IMR-90 (cell line): ENCODE measurements at places on chromosomes 12 and 14. TPM values are rescaled to one million over a fixed set of nuclear protein-coding genes. Genes with fewer than 3 reads are reported as not detected.

Gene SDSL
- 5.6 and 6.3 TPM in 2 replicates for total RNA-seq

Gene ADAM20
- total RNA-seq: 0.18 and 0.28 TPM in 2 replicates

Gene TNFAIP2
- total RNA-seq: 5.0 and 6.3 TPM in 2 replicates

Gene SPIC
- total RNA-seq: not detected in 2 replicates

Gene GLS2
- under 0.01 and 0.36 TPM in 2 replicates for total RNA-seq

Gene SEC23A
- 417 and 609 TPM in 2 replicates for total RNA-seq

Gene CCDC175
- not detected in 2 replicates for total RNA-seq

Gene CNTN1
- total RNA-seq: 0.18 and 0.28 TPM in 2 replicates

Gene PROX2
- not detected in 2 replicates for total RNA-seq

Gene MIP
- total RNA-seq: not detected in 2 replicates

Gene ANKRD33
- total RNA-seq: under 0.01 TPM in 1 of 2 replicates, not detected in the other

Gene WASHC4
- total RNA-seq: 47.0 and 85.5 TPM in 2 replicates

Gene ACVRL1
- total RNA-seq: 5.8 and 7.5 TPM in 2 replicates

Gene ESPL1
- total RNA-seq: 5.6 and 6.5 TPM in 2 replicates

Gene SOAT2
- under 0.01 and 0.18 TPM in 2 replicates for total RNA-seq

Gene SIVA1
- total RNA-seq: 132 and 166 TPM in 2 replicates

Gene RNASE1
- not detected in 2 replicates for total RNA-seq

Gene KRT80
- 0.54 and 0.56 TPM in 2 replicates for total RNA-seq

Gene RNASE13
- total RNA-seq: not detected in 2 replicates

Gene CRADD
- total RNA-seq: 12.2 and 14.0 TPM in 2 replicates

Gene OASL
- under 0.01 TPM in 2 replicates for total RNA-seq

Gene NELL2
- total RNA-seq: 0.18 and 0.28 TPM in 2 replicates

Gene CPNE6
- total RNA-seq: not detected in 2 replicates

Gene ACSS3
- total RNA-seq: 1.4 and 2.0 TPM in 2 replicates

Gene HHIPL1
- 0.56 and 0.72 TPM in 2 replicates for total RNA-seq

Gene CFAP54
- total RNA-seq: 0.18 and 0.28 TPM in 2 replicates

Gene KLRG1
- 0.54 and 0.56 TPM in 2 replicates for total RNA-seq

Gene SLC7A7
- 1.4 and 2.0 TPM in 2 replicates for total RNA-seq

Gene HSPB8
- total RNA-seq: 12.8 and 12.9 TPM in 2 replicates

Gene VDR
- total RNA-seq: 3.9 and 5.4 TPM in 2 replicates

Gene MMP19
- total RNA-seq: 8.6 and 9.9 TPM in 2 replicates

Gene NPFF
- total RNA-seq: not detected in 2 replicates

Gene PAH
- not detected in 2 replicates for total RNA-seq

Gene BICDL1
- total RNA-seq: not detected in 2 replicates

Gene ART4
- total RNA-seq: not detected in 2 replicates

Gene NOS1
- total RNA-seq: not detected in 2 replicates

Gene WNT5B
- total RNA-seq: 96.1 and 102 TPM in 2 replicates
